ENCODE measurements at places on chromosomes 4 and X.

- no peak for DNase-seq
Measured at GRCh38 chrX:69615342-69615741, 571 bp upstream of the EDA start.

DNA sequence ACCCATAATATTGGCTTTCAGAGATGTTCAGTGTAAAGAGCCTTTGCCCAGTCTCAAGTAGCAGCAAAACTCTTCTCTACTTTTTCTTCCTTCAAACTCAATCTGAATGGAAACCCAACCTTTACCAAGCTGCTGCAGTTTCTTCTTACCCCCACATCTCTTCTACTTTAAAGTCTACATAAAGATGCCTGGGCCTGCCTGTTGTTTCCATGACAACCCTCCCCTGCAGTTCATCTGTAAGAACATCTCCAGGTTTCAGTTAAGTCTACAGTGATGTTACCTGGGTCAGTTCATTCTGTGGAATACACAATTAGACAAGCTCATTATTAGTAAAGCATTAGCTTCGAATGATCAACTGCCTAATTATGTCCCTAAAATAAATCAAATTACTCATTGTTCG lies 81.4 kb downstream of the SPANXN3 start:
- no peak for DNase-seq

DNA sequence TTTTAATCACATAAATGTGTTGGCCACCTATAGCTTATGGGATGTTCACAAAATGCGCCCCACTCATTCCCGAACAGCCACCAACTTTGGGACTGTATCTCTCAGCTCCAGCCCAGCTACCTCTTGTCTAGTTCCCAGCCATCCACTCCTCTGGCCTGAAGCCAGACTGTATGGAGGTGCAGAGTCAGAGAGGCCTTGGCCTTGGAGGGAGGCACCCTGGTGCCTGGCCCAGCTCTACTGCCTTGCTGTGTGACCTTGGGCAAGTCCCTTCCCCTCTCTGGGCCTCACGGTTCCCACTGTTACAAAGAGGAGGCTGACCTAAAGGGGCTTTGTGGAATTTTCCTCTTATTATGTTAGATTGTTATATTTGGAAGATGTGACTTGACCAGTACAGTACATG lies 13.9 kb downstream of the MAMLD1 start:
- no peak for DNase-seq

GRCh38 chrX:136387951-136388502 lies 87.3 kb downstream of the ADGRG4 start:
- DNase-seq: no peak

DNA sequence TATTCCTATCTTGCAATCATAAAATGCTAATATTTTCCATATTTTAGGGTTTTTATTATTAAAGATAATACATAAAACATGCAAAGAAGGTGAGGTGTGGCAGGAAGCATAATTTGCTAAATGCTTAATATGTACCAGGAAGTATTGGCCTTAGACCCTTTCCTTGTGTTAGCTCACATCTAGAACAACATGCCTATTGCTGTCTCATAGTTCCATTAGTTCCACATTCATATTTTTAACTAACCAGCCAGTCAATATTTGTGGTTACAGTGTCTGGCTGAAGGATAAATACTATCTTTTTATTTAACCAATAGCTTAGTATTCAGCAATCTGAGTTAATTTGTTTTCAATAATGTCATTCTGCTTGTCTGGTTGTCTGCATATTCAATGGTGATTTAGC lies 432.6 kb downstream of the INPP4B start:
- no peak for DNase-seq

DNA sequence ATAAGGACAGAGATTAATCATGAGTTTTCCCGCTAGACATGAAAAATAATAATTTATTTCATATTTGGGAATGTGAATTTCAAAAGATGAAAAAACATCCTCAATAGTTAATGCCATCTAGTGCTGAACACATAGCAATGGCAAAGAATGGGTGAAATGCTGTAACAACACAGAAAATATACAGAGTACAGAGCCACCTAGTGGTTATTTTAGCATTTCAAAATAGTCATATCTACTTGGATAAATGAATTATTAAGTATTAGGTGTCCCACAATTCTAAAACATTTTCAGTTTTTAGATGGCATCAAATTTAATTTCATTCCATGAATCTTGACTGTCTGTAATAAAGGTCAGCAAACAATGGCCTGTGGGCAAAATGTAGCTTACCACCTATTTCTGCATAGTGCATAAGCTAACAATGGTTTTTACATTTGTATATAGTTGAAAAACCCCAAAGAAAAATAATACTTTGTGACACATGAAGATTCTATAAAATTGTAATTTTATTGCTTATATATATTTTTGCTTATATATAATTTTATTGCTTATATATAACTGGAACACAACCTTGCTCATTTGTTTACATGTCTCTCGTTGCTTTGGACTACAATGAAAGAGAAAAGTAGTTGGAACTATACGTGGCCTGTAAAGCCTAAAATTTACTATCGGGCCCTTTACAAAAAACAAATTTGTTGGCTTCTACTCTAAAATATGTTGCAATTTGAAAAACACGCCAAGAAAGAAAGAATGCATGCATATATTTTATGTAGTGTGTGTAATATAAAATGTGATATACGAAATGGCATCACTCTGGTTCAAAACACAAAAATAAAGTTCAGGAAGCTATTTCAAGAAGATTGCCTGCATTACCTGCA lies 99.1 kb upstream of the FAM47C start:
- DNase-seq: no peak

Data from Right ventricle myocardium superior (tissue), 1 donor.